ENCODE measurements at places on chromosomes 16 and 17. TPM values are rescaled to one million over a fixed set of nuclear protein-coding genes. Genes with fewer than 3 reads are reported as not detected.

The DPEP2 gene
- total RNA-seq = 0.88 TPM

GRCh38 chr17:69597898-69598692, 183.6 kb downstream of the MAP2K6 start:
- DNase-seq = no peak

The CALCOCO2 gene
- total RNA-seq = 232 TPM

The CRHR1 gene
- not detected for total RNA-seq

- DNase-seq = no peak
Observed at GRCh38 chr17:55398689-55399088, 22.9 kb downstream of the MMD start.

The KRT9 gene
- total RNA-seq = not detected

The ABAT gene
- total RNA-seq = 12.9 TPM

DNA sequence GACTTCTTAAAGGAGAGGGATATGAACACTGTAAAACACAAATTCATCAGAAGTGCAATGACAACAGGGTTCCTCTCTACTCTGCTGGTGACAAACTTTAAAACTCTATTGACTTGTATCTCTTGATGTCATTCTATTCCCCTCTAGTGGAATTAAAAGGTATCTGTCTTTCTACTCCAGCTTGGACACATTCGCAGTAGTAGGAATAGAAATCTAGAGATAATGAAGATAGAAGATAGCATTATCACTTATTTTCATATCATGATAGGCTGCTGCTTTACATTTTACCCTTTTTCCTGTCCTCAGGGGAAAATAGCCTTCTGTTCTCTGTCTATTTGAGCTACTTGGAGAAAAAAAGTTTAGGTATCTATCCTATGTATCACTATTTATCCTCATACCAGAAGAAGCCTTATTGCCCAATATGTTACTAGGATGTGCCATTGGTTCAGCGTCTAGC, 209.6 kb upstream of the CACNG5 start:
- DNase-seq = no peak

DNA sequence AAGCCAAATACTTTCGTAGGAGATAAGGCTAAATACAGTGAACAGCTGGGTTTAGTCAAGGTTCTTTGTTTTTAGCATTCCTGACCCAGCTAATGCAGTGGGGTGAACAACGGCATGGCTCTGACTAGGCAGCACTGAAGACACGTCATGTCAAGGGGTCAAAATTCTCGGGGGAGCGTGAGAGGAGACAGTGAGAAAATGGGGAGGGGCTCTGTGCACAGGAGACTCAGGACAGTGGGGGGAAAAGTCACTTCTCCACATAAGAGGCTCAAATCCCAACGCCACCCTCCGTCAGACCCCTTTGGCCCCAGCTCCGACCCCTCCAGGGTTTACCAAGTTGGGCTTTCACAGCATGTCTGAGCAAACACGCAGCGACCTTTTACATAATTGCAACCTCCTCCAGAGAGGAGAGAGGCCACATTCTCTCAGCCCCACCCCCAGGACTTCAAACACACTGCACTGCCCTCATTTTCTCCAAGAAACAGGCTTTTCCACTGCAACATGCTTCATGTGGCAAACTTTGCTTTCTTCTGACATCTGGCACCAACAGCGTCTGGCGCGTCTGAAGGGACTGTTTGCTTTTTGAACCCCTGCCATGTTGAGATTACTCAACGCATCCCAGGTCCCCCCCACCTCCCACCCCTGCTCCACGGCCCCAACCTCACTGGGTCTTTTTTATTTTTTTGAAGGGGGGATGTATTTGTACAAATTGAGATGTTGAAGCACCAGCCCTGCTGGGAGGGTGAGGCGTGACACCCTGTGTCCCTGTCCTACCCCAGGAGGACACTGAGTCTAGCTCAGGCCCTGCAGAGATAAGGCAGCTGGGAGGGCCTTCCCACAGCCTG, 30.0 kb downstream of the AXIN2 start:
- no peak for DNase-seq

DNA sequence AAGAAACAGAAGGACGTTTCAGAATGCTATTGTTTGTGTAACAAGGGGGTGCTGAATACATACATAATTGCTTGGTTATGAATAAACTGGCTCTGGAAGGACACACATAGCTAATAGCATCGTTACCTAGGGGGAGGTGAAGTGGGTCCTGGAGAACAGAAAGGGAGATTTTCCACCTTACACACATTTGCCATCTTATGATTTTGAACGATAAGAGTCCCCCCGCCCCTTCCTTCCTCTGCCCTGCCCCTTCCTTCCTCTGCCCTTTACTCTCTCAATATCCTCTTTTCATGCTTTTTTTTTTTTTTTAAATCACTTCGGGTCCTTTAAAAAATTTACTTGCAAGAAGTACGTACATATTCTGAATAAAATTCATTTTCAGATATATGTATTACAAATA, 902 bp upstream of the DHRS7B start:
- no peak for DNase-seq

- DNase-seq = no peak
Observed at GRCh38 chr16:49672753-49673152, 183.2 kb downstream of the ZNF423 start.

DNA sequence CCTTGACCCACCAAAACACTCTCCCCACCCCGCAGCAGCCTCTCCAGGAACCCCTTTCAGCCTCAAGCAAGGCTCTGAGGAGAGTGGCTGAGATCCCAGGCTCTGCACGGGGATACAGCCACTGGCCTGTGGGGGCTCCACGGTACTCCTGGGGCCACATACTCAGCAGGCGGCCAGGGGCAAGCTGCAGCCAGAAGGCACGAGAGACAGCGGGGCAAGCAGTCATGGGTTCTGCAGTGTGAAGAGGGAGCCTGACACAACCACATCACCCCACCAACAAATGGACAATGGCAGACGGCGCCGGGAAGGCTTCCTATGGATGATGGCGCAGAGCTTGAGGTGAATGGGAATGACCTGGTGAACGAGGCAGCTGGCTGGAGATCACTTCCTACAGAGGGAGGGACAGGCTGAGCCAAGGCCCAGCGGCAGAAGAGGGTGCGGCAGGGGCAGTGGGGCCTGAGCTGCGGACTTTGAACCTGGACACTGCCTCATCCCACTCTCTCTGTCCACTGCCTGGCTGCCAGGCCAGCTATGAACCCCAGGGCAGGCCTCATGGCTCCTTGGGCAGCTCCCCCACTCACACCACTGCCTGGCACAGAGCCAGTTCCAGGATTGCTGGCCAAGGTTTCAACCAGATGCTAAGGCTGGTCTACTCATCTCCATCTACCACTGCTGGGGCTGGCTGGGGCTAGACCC, 10.8 kb upstream of the BCAR1 start:
- peak; percentile 75 for DNase-seq

GRCh38 chr17:72942579-72942978, 149.9 kb downstream of the SLC39A11 start:
- no peak for DNase-seq

GRCh38 chr17:15462976-15463772, 4.2 kb downstream of the CDRT4 start:
- no peak for DNase-seq
